ENCODE measurements at places on chromosomes 2 and 18. TPM values are rescaled to one million over a fixed set of nuclear protein-coding genes. Genes with fewer than 3 reads are reported as not detected.

GRCh38 chr18:75122334-75122958 is 86.5 kb downstream of the PTGR3 start:
- H3K4me3 ChIP-seq = no peak overlapping the region
- H3K27me3 ChIP-seq = no peaks in the 10 kb centered on the region
- DNase-seq = no peak
- H3K36me3 ChIP-seq = no peaks in the 10 kb centered on the region
- no peaks in the 10 kb centered on the region for H3K4me1 ChIP-seq

DNA sequence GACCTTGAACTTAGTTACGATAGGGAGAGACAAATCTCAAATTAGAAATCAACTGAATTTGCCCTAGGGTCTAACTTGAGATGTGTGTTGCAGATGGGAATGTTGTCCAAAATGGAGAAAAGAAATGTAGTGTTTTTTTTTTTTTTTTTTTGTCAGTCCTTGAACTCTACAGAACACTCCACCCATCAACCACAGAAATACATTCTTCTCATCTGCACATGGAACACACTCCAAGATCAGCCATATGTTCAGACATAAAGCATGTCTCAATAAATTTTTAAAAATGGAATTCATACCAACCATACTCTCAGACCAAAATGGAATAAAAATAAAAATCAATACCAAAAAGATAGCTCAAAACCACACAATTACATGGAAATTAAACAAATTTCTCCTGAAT is 526.5 kb downstream of the FBXO15 start:
- no peaks in the 10 kb centered on the region for H3K36me3 ChIP-seq
- H3K27ac ChIP-seq = no peak overlapping the region
- no peak overlapping the region for H3K4me3 ChIP-seq

DNA sequence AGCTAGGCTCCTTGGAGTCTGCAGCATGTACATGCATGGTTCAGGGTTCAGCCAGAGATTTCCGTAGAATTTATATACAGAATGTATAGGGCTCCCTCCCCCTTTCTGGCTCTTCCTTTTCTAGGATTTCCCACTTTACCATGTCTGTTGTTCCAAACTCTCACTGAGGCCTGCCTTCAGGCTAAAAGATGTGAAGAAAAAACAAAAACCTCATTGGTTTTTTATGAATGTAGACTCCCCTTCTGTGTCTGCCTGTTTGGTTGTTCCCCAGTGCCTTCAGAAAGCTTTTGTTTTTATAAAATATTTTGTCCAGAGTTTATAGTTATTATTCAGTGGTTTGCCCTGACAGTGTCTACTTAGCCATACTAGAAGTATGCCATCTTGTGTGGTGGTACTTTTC is 3.6 kb downstream of the NDUFV2 start:
- no peaks in the 10 kb centered on the region for H3K27me3 ChIP-seq
- no peak overlapping the region for H3K27ac ChIP-seq
- H3K4me1 ChIP-seq = peaks cover 75% of the 10 kb centered on the region
- peaks cover 3% of the 10 kb centered on the region for H3K36me3 ChIP-seq

DNA sequence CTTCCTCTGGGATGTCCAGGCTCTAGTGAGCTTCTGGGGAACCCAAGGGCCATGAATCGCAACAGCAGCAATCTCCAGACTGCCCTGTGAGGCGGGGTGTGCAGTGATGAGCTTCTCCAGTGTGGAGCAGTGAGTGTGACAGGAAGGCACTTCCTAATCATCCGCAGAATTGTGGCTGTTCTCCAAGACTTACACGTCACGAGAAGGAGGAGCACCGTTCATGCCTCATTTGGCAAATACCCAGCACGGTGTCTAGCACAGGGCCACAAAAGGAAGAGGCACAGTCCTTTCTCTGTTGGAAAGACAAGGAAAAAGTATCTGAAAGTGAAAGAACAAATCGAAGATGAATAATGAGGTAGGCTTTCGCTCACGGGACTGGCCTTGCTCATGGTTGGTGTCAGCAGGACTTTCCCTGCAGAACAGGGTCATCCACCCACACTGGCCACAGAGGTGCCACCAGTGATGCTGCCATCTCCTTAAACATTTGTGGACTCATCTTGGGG is 125.1 kb upstream of the HAAO start:
- no peak overlapping the region for H3K4me3 ChIP-seq
- no peaks in the 10 kb centered on the region for H3K27me3 ChIP-seq
- DNase-seq = no peak
- H3K4me1 ChIP-seq = peaks cover 4% of the 10 kb centered on the region

DNA sequence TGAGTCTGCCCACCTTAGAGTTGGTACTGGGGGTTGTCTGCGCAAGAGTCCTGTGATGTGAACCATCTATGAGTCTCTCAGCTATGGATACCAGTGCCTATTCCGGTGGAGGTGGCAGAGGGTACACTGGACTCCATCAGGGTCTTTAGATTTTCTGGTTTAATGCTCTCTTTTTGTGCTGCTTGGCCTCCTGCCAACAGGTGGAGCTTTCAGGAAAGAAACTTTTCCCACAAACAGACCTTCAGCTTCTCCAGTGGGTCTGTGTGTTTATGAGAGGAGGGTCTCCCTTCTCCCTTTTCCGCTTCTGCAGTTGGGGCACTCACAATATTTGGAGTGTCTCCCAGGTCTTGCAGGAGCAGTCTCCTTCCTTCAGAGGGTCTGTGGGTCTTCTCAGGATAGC is 1721.9 kb upstream of the SLC39A10 start:
- no peaks in the 10 kb centered on the region for H3K27me3 ChIP-seq
- H3K4me3 ChIP-seq = no peak overlapping the region
- DNase-seq = no peak

- no peak overlapping the region for H3K4me3 ChIP-seq
- peaks cover 2% of the 10 kb centered on the region for H3K27me3 ChIP-seq
- no peaks in the 10 kb centered on the region for H3K4me1 ChIP-seq
- no peaks in the 10 kb centered on the region for H3K36me3 ChIP-seq
These were observed 237.8 kb upstream of the RAB6C start for GRCh38 chr2:129741623-129742022.

GRCh38 chr18:46184727-46185126 is 80.5 kb downstream of the HAUS1 start:
- H3K4me1 ChIP-seq = no peaks in the 10 kb centered on the region
- no peaks in the 10 kb centered on the region for H3K27me3 ChIP-seq
- no peak overlapping the region for H3K27ac ChIP-seq
- no peaks in the 10 kb centered on the region for H3K36me3 ChIP-seq
- no peak overlapping the region for H3K4me3 ChIP-seq

- peaks cover 17% of the 10 kb centered on the region for H3K36me3 ChIP-seq
- H3K4me3 ChIP-seq = no peak overlapping the region
- H3K27me3 ChIP-seq = no peaks in the 10 kb centered on the region
These were observed 58.4 kb downstream of the PDE1A start for GRCh38 chr2:182368446-182368845.

DNA sequence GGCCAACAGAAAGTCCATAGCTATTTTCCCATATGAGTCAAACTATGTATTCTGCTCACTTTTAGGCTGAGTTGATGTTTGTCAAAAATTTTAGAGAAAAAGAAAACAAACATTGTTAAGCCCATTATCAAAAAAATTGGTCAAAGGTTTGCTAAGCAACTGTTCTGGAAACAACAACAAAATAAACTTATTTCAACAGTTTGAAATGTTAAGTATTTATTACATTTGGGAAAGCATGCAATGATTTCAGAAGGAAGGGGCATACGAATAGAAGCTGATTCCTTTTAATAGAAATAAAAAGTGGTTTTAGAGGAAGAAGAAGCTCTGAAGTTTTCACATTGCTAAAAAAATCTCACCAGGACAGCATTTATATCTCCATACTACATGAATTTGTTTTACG is 1837.5 kb upstream of the CELF4 start:
- no peak overlapping the region for H3K4me3 ChIP-seq
- no peaks in the 10 kb centered on the region for H3K36me3 ChIP-seq
- no peaks in the 10 kb centered on the region for H3K4me1 ChIP-seq
- no peaks in the 10 kb centered on the region for H3K27me3 ChIP-seq
- no peak for DNase-seq

GRCh38 chr2:47519147-47519537 is 116.2 kb downstream of the MSH2 start:
- no peak overlapping the region for H3K4me3 ChIP-seq
- no peaks in the 10 kb centered on the region for H3K36me3 ChIP-seq
- H3K27me3 ChIP-seq = no peaks in the 10 kb centered on the region
- peaks cover 27% of the 10 kb centered on the region for H3K4me1 ChIP-seq
- no peak for DNase-seq

DNA sequence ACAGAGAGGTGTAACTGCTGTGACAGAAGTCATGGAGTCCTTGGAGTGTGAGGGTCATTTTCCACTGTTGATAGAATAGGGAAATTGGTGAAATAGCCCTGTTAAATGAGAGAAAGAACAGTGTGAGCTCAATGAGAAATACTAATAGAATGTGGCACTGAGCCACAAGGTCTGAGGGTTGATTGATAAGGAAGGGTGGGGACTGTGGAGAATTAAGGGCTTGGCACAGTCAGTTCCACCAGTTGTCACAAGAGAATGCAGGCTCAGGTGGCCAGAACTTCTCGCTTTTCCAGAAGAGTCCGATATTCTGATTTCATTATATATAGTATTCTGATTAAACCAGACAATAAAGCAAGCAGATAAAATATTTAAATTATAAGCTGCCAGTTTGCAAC is 9.1 kb upstream of the IL1RN start:
- H3K27ac ChIP-seq = no peak overlapping the region
- H3K36me3 ChIP-seq = no peaks in the 10 kb centered on the region
- DNase-seq = no peak
- no peaks in the 10 kb centered on the region for H3K4me1 ChIP-seq
- H3K4me3 ChIP-seq = no peak overlapping the region

- no peaks in the 10 kb centered on the region for H3K27me3 ChIP-seq
- no peak for DNase-seq
- H3K27ac ChIP-seq = no peak overlapping the region
- H3K4me3 ChIP-seq = no peak overlapping the region
- H3K4me1 ChIP-seq = peaks cover 3% of the 10 kb centered on the region
- H3K36me3 ChIP-seq = peaks cover 2% of the 10 kb centered on the region
These were observed 101.8 kb upstream of the ERBB4 start for GRCh38 chr2:212640428-212640827.

- DNase-seq = no peak
- H3K27me3 ChIP-seq = no peaks in the 10 kb centered on the region
- H3K4me1 ChIP-seq = peaks cover 40% of the 10 kb centered on the region
- H3K36me3 ChIP-seq = no peaks in the 10 kb centered on the region
These were observed 100.6 kb downstream of the CDK15 start for GRCh38 chr2:201906777-201907562.

GRCh38 chr2:52113338-52113737 is 1081.4 kb upstream of the NRXN1 start:
- DNase-seq = no peak
- no peaks in the 10 kb centered on the region for H3K4me1 ChIP-seq
- H3K36me3 ChIP-seq = no peaks in the 10 kb centered on the region
- no peaks in the 10 kb centered on the region for H3K27me3 ChIP-seq
- H3K4me3 ChIP-seq = no peak overlapping the region

DNA sequence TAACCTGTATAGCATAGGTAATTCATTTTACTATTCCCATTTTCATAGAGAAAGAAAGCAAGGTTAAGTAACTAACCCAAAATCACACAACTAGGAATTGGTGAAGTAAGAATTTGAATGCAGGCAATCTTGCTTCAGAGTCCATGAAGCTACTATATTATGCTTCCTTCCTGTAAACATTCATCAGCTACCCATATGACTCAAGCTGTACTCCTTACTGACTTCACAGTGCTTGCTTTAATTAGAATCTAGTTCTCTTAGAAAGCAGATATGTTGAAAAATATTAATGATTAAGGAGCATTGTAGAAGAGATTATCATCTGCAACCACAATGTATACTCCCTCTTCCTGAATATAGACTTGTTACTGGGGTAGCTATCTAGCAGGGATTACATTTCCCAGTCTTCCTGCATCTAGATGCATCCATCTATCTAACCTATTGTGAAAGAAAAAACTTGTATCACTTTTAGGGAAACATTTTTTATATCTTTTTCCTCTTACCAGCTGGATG is 961.6 kb upstream of the CHAC2 start:
- no peaks in the 10 kb centered on the region for H3K4me1 ChIP-seq
- DNase-seq = no peak
- no peaks in the 10 kb centered on the region for H3K36me3 ChIP-seq
- H3K27ac ChIP-seq = no peak overlapping the region
- no peaks in the 10 kb centered on the region for H3K27me3 ChIP-seq

GRCh38 chr2:43300222-43300621 is 73.8 kb upstream of the ZFP36L2 start:
- DNase-seq = no peak
- H3K27me3 ChIP-seq = no peaks in the 10 kb centered on the region
- no peak overlapping the region for H3K4me3 ChIP-seq

- DNase-seq = no peak
- H3K36me3 ChIP-seq = no peaks in the 10 kb centered on the region
- peaks cover 17% of the 10 kb centered on the region for H3K4me1 ChIP-seq
- peaks cover 30% of the 10 kb centered on the region for H3K27me3 ChIP-seq
- no peak overlapping the region for H3K27ac ChIP-seq
These were observed 97.5 kb upstream of the EFEMP1 start for GRCh38 chr2:56021136-56021474.

- H3K4me3 ChIP-seq = no peak overlapping the region
- DNase-seq = no peak
- no peak overlapping the region for H3K27ac ChIP-seq
- H3K4me1 ChIP-seq = peaks cover 27% of the 10 kb centered on the region
- no peaks in the 10 kb centered on the region for H3K27me3 ChIP-seq
These were observed 100.0 kb upstream of the CXCR4 start for GRCh38 chr2:136217996-136218395.

DNA sequence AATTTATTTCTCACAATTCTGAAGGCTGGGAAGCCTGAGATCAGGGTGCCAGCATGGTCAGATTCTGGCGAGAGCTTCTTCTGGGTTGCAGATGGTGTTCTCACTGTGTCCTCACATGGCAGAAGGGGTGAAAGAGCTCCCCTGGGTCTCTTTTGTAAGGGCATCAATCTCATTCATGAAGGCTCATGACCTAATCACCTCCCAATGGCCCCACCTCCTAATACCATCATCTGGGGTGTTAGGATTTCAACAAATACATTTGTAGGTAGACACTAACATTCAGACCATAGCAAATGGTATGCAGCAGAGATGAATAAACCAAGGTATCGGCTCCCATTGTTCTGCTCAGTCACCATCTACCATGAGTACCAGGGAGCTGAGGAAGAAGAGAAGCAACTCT is 32.7 kb downstream of the YPEL5 start:
- H3K4me3 ChIP-seq = no peak overlapping the region
- no peak for DNase-seq
- H3K36me3 ChIP-seq = no peaks in the 10 kb centered on the region
- no peak overlapping the region for H3K27ac ChIP-seq
- no peaks in the 10 kb centered on the region for H3K4me1 ChIP-seq
- H3K27me3 ChIP-seq = peaks cover 4% of the 10 kb centered on the region

GCG gene
- 0.27 TPM for total RNA-seq

PRPF40A gene
- 136 TPM for total RNA-seq

TRABD2A gene
- total RNA-seq = 0.84 TPM

ACOXL gene
- not detected for total RNA-seq

MROH2A gene
- total RNA-seq = not detected

CACNB4 gene
- 6.0 TPM for total RNA-seq

B3GNT7 gene
- total RNA-seq = 0.79 TPM

FRZB gene
- 32.9 TPM for total RNA-seq

SLC38A11 gene
- not detected for total RNA-seq

MEP1B gene
- not detected for total RNA-seq

PROKR1 gene
- 0.16 TPM for total RNA-seq

CYRIA gene
- total RNA-seq = 10.2 TPM

DHRS9 gene
- total RNA-seq = not detected
